ENCODE measurements at places on chromosomes 1 and 21. TPM values are rescaled to one million over a fixed set of nuclear protein-coding genes. Genes with fewer than 3 reads are reported as not detected.

Gene SLAMF8
- not detected for total RNA-seq

Gene RNF186
- total RNA-seq, result not detected

Gene RIPPLY3
- under 0.01 TPM for total RNA-seq

Gene OR2T34
- total RNA-seq, result not detected

Gene AIRE
- not detected for total RNA-seq

Gene PBXIP1
- 72.8 TPM for total RNA-seq

Gene SLC5A3
- total RNA-seq, result 42.4 TPM

Gene ESPN
- total RNA-seq, result 2.4 TPM
